ENCODE measurements at places on chromosomes 2 and 18.

DNA sequence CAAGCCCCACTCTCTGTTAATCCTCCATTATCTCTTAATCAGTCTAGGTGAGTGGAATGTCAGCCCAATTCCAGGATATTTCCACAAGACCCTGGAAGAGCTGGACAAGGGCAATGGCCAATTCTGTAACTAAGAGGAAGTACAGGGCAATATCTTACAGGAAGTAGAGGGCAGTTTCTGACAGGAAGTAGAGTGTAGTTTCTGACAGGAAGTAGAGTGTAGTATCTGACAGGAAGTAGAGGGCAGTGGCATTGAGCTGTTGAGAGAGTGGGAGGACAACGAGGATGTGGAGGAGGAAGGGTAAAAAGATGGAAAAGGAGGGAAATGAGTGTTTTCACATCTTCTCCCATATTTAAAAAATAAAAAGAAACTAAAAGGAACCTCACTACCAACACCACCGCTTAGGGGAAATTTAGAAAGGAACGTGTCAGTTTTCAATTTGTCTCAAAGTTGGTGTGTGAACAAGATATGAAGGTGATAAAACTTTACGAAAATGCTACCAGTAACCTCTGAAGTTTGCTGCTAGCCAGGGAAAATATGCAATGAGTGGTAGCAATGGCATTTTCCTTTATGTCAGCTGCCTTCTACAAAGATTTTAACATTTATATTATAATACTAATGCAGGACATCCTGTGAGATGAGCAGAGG, 430.9 kb upstream of the HNRNPA3 start:
- no peak for DNase-seq

DNA sequence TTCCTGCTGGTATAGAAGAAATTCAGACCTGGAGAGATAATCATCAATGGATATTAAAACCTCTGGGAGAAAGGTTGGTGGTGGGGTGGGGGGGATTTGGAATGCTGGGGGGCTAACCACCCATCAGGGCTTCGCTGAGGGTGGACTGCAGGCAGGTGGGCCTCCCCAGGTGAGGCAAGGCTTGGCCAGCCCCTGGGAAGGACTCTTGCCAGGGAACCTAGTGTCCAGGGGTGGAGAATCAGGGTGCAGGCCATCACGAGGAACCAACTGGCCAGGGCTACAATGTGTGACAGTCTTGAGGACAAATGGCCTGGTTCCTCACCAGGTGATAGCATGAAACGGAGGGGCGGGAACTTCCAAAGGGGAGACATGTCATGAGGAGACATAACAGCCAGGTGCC, 11.8 kb downstream of the RAB11FIP5 start:
- DNase-seq, result no peak

GRCh38 chr2:14420851-14421250, 211.7 kb upstream of the LRATD1 start:
- DNase-seq, result no peak

DNA sequence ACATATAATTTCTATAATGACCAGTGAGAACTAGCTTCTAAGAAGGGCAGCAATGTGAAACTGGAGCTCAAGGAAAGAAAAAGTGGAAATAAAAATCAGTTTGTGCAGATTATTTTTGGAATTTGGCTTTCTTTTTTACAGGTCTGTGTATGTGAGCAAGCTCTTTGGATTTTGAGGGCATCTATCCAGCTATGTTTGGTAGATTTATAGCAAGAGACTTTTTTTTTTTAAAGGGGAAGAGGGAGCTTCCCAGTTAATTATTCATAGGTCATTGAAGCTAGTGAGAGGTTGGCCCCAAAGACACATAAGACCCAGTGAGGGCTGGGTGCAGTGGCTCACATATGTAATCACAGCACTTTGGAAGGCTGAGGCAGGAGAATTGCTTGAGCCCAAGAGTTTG, 24.0 kb upstream of the COLEC12 start:
- DNase-seq, result no peak

DNA sequence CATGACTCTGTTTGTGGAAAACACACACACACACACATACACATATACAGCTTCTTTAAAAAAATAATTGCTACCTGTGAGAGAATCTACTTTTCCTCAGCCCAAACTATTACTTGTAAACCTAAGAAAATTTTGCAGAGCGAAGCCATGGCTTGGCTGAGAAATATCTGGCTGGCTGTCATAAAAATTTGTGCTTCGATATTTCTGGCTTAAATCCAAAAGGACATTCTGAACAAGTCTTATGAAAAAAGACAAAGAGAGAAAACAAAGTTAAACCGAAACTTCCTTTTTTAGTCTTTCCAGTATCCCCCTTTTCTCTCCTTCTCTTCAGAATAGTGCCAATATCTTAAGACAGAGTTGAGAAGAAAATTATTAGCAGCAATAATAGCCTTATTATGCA, 2048.0 kb downstream of the SUCLG1 start:
- no peak for DNase-seq

GRCh38 chr2:8307606-8308180, 374.2 kb upstream of the ID2 start:
- DNase-seq, result no peak

DNA sequence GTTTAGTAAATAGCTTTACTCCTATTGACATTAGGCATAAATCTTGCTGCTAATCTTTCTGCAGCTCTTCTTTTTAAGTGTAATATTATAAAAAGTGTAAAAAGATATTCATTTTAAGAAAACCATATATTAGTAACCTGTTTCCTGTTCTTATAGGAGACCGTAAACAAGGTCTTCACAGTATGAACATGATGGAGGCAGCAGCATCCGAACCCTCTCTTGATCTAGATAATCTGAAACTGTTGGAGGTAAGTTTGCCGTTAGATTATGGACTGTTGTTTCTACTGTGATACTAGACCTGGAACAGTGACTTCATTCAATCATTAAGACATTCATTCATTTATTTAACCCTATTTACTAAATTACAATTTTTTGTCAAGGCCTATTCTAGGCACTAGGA, 120.0 kb upstream of the FAM117B start:
- DNase-seq, result no peak

GRCh38 chr18:8910843-8911242, 191.7 kb upstream of the NDUFV2 start:
- no peak for DNase-seq
